SJSA1 (cell line): ENCODE measurements at places on chromosomes 4 and X. TPM values are rescaled to one million over a fixed set of nuclear protein-coding genes. Genes with fewer than 3 reads are reported as not detected.

PRICKLE3 gene
- total RNA-seq = 2.4 and 3.6 TPM in 2 replicates

HTR2C gene
- total RNA-seq = not detected in 2 replicates

KCNIP4 gene
- not detected in 2 replicates for total RNA-seq

HPF1 gene
- 43.4 and 73.1 TPM in 2 replicates for total RNA-seq

ZNF157 gene
- not detected in 2 replicates for total RNA-seq

BBS12 gene
- total RNA-seq = 2.9 and 3.3 TPM in 2 replicates

OTUD6A gene
- total RNA-seq = not detected in 2 replicates

ZGRF1 gene
- total RNA-seq = 18.3 and 22.3 TPM in 2 replicates

WAS gene
- total RNA-seq = not detected in 2 replicates

GDPD2 gene
- 0.05 TPM in 1 of 2 replicates, not detected in the other for total RNA-seq

PDK3 gene
- 1.6 and 1.9 TPM in 2 replicates for total RNA-seq

DAPP1 gene
- total RNA-seq = 0.32 TPM in 1 of 2 replicates, not detected in the other

PCYT1B gene
- total RNA-seq = not detected in 2 replicates

FGF2 gene
- total RNA-seq = 34.9 and 42.9 TPM in 2 replicates

JCHAIN gene
- not detected in 2 replicates for total RNA-seq

ALB gene
- not detected in 2 replicates for total RNA-seq

NMU gene
- total RNA-seq = not detected in 2 replicates

ATOH1 gene
- total RNA-seq = not detected in 2 replicates

KLKB1 gene
- total RNA-seq = not detected in 2 replicates

POU3F4 gene
- not detected in 2 replicates for total RNA-seq

GRIA3 gene
- not detected in 2 replicates for total RNA-seq

NRK gene
- not detected in 2 replicates for total RNA-seq

CDX4 gene
- not detected in 2 replicates for total RNA-seq

FGG gene
- not detected in 2 replicates for total RNA-seq

ANKRD17 gene
- total RNA-seq = 26.3 and 36.8 TPM in 2 replicates

CT83 gene
- not detected in 2 replicates for total RNA-seq

HTN3 gene
- total RNA-seq = not detected in 2 replicates

SEPSECS gene
- total RNA-seq = 2.8 and 5.6 TPM in 2 replicates

VEGFC gene
- total RNA-seq = 14.3 and 19.0 TPM in 2 replicates

CYSLTR1 gene
- total RNA-seq = 0.11 and 0.63 TPM in 2 replicates

CLDN22 gene
- total RNA-seq = not detected in 2 replicates

SLC16A2 gene
- total RNA-seq = 11.9 and 14.1 TPM in 2 replicates

ARAF gene
- total RNA-seq = 29.8 and 30.1 TPM in 2 replicates

KIF4A gene
- total RNA-seq = 56.3 and 66.2 TPM in 2 replicates

RBM47 gene
- 0.13 TPM in 1 of 2 replicates, not detected in the other for total RNA-seq

MAGEC1 gene
- not detected in 2 replicates for total RNA-seq

CXCL3 gene
- total RNA-seq = 0.34 TPM in 1 of 2 replicates, not detected in the other

DCAF4L1 gene
- not detected in 2 replicates for total RNA-seq

RNF128 gene
- not detected in 2 replicates for total RNA-seq

GAGE2A gene
- not detected in 2 replicates for total RNA-seq

H2BW2 gene
- not detected in 2 replicates for total RNA-seq

FAM114A1 gene
- total RNA-seq = 69.5 and 89.1 TPM in 2 replicates

RS1 gene
- 0.05 TPM in 1 of 2 replicates, not detected in the other for total RNA-seq

TKTL1 gene
- not detected in 2 replicates for total RNA-seq

SMR3A gene
- not detected in 2 replicates for total RNA-seq

UCP1 gene
- not detected in 2 replicates for total RNA-seq

CPZ gene
- total RNA-seq = 130 and 165 TPM in 2 replicates

IGBP1 gene
- total RNA-seq = 42.1 and 45.4 TPM in 2 replicates

RPS6KA6 gene
- total RNA-seq = 2.4 and 5.9 TPM in 2 replicates

DMRTC1 gene
- total RNA-seq = not detected in 2 replicates

GNRHR gene
- total RNA-seq = not detected in 2 replicates
